ENCODE measurements at places on chromosomes 16 and 17. TPM values are rescaled to one million over a fixed set of nuclear protein-coding genes. Genes with fewer than 3 reads are reported as not detected.

GRCh38 chr17:44492706-44493272, 10.4 kb downstream of the GPATCH8 start:
- no peak for DNase-seq

GRCh38 chr17:61455324-61456060, 3.3 kb downstream of the TBX4 start:
- no peak for DNase-seq

DNA sequence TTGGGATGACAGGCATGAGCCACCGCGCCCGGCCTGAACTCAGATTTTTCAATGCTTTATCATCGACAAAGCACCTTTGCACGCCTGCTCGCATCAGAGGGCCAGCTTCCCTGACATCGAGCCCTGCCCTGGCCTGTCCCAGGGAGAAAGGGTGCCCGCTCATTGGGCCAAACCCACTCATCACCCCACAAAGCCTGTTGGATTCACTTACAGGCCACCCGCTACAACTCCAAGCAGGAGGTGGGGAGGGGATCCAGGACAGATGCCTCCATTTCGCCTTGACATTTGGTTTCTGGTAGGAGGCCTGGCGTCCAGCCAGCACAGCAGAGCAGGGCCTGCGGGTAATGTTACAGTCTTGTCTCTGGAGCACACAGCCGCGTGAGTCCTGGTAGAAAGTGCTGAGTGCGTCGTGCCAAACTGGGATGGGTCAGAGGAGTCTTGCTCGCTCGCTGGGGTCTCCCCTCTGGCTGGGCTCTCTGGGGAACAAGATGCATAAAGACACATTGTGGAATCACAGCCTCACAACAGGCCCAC, 19.8 kb downstream of the SMTNL2 start:
- DNase-seq = no peak

- DNase-seq = no peak
These were observed 988 bp upstream of the IL21R start for GRCh38 chr16:27400751-27401620.

GRCh38 chr16:82360024-82360783, 190.2 kb upstream of the MPHOSPH6 start:
- no peak for DNase-seq

DNA sequence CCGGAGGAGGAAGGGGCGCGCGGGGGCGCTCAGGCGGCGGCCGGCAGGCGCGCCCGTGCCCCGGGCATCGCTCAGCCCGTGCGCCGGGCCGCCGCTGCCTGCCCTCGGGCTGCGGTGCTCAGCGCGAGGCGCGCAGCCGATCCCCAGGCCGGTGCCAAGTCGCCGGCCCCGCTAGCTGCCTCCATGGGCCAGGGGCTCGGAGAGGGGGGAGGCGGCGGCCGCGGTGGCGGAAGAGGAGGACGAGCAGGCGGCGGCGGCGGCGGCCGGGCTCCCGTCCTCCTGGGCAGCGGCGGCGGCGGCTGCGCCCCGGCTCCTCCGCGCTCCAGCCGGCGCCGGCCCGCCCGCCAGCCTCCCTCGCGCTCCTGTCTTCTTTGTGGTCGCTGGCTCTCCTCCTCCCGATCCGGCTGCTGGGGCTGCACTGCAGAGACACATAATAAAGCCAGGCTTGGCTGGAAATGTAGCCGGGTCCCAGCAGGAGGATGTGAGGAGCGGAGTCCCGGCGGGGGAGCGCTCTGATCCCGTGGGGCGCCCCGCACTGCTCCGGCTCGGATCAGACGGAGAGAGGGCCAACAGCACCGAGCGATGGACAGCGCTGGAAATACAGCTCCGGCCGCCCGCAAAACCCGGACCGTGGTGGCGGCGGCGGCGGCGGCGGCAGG, 889 bp upstream of the ZNF423 start:
- DNase-seq = peak; percentile 85

DNA sequence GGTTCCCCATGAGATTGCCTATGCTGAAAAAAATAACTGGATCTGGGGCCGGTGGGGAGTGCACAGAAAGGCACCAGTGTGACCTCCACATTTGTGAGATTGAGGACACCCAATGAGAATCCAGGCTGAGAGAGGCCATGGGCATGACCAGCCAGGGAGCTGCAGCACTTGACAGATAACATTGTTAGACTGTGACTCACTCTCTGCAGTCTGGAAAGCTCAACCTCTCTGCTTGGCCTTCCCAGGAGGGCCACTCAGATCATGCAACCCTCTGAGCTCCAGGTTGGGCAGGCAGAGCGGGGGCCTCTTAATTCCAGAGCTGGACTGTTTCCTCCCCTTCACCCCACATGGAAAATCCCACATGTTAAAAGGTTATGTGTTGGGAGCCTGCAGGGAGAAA, 30.1 kb downstream of the FZD2 start:
- no peak for DNase-seq

DNA sequence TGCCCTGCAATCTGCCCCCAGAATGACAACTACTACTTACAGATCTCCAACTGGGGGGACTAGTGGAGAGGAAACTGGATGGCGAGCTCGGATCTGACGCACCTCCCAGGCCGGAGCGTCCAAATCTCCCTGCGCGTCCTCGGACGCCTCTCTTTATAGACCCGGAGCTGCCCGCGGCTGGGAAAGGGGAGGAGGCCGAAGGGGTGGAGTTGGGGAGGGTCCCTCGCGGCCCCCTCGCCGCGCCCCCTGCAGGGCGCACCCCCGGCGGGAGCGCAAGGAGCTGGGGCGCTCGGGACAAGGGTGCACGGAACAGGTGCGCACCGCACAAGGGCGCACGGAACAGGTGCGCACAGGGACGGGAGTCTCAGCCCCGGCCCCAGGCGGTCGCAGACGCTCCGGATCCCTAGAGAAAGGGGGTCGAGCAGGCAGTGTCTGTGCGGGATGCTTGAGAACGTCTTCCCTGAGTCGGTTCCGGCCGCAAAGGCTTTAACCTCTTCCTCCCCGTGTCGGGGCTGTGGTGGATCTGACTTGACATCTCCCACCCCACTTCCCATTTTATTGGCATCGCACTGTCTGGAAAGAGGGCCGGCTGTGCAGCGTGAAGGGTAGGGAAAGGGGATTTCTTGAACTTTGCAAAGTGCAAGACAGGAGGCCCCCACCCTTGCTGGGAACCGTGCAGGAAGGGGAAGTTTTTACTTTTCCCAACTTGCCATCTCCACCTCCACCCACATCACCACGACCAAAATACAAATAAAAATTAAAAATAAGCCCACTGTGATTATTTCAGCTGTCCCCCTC, at the start of gene MYH11:
TSS of gene MYH11 (minus strand) at position 128 of the 798 bp plus-strand sequence. CDS start 18,776 bp downstream, outside the sequence.
- no peak for DNase-seq

- DNase-seq = no peak
These were observed 4.3 kb upstream of the PPP1R1B start for GRCh38 chr17:39622380-39623006.

- peak; percentile 92 for DNase-seq
These were observed 92.1 kb upstream of the ZNF750 start for GRCh38 chr17:82931699-82932517.

DNA sequence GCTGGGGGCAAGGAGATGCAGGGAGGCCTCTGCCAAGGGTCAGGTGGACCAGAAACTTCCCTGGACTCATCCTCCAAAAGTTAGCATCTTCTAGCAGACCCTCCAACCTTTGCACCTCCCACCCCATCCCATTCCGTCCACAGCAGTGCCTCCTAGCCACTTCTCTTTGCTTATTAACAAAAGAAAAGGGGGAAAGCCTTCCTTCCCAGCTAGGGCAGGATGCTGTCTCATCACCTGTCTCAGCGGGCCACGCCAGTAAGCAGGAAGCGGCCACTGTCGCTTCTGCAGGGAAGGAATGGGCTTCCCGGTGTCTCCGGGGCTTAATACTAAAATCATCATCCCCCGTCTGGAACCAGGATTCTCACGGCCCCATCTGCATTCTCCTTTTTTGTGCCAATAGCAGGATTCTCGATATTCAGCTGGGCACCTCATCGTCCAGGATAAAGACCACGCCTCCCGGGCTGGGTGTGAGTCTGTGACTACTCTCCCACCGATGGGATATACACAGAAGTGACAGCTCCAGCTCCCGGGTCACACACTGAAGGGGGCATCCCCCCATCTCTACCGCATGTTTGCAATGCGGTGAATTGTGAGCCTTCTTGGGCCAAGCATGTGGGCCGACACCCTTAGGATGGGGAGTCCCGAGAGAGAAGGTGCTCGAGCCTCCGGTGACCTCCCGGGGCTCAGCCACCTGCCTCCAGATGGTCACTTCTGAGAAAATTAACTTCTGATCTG, 15.5 kb upstream of the RBFOX3 start:
- peak; percentile 45 for DNase-seq

GRCh38 chr16:5187402-5187952, 89.9 kb upstream of the EEF2KMT start:
- DNase-seq = no peak

DNA sequence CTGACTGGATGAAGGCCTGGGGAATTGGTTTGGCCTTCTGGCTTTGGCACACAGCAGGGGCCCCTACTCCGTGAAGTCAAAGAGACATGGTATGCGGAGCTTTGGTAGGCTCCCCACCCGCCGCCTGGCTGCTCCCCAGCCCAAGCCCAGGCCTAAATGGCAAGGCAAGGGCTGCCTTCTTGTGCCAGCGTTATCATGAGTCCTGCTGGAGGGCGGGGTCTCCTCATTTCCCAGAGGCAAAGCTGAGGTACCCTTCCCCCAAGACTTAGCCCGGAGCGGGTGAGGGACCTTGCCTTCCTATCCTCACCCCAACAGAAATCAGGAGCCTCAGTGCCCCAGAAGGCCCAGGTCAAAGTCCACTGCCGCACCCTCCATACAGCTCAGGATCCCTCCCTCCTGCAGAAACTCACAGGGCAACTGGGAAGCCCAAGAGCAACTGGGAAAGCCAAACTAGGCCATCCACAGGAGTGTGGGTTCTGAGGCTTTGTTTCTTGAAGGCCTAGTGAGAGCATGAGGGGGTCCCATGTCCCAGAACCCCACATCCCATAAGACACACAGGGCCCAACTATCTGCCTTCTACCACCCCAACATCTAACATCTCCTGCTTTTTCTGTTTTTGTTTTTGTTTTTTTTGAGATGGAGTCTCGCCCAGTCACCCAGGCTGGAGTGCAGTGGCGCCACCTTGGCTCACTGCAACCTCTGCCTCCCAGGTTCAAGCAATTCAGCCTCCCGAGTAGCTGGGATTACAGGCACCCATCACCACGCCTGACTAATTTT, 9.3 kb downstream of the PGAP3 start:
- DNase-seq = no peak

DNA sequence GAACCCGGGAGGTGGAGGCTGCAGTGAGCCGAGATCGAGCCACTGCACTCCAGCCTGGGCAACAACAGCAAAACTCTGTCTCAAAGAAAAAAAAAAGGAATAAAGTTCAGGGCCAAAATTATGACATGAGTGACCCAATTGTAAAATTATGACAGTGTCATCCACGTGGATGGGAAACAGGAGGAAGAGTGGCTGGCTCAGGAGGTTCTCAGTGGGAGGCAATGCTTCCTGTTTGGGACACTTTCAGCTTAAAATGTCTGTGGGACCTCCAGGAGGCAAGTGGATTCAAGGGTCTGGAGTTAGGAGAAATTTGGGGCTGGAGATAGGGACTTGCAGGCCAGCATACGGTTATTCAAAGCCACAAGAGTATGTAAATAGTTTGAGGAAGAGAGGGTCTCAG, 8.0 kb upstream of the STX4 start:
- no peak for DNase-seq

- no peak for DNase-seq
These were observed 9.1 kb downstream of the FOXK2 start for GRCh38 chr17:82528484-82529265.

DNA sequence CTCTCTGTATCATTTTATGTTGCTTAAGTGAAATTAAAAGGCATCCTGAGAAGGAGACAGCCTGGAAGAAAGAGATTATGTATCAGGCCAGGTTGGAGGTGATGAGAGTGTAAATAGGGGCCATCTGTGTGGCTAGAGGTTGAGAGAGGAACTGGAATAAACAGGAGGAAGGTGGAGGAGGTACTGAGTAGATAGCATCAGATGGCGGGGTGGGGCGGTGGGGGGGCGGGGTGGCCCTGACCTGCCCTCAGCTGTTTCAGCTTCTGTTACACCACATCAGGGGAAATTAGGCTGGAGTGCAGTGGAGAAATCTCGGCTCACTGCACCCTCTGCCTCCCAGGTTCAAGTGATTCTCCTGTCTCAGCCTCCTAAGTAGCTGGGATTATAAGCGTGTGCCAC, 6.9 kb upstream of the KCNG4 start:
- DNase-seq = no peak

DNA sequence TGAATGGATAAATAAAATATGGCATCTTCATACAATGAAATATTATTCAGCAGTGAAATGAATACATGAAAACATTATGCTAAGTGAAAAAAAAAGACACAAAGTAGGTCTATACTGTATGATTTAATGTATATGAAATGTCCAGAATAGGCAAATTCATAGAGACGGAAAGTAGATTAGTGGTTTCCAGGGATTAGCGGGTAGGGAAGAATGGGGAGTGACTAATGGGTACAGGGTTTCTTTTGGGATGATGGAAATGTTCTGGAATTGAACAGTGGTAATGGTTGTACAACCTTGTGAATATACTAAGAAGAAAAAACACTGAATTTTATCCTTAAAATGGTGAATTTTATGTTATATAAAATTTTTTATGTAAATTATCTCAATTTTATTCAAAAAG, 8.5 kb upstream of the MYCBPAP start:
- no peak for DNase-seq

- no peak for DNase-seq
These were observed 4.8 kb downstream of the SOX8 start for GRCh38 chr16:986411-986810.

ZP2 gene
- not detected for total RNA-seq

DHRS7C gene
- total RNA-seq = not detected

CALB2 gene
- 2.8 TPM for total RNA-seq

LRRC3C gene
- not detected for total RNA-seq

AKAP10 gene
- 56.8 TPM for total RNA-seq

KRTAP4-6 gene
- not detected for total RNA-seq
